ENCODE measurements at places on chromosomes 12 and 14. TPM values are rescaled to one million over a fixed set of nuclear protein-coding genes. Genes with fewer than 3 reads are reported as not detected.
A peak's percentile ranks its signal among the peaks of the same experiment; 100 is the strongest.

GRCh38 chr14:21219120-21219519 lies 50.1 kb downstream of the HNRNPC start:
- no peak for DNase-seq
- H3K27ac ChIP-seq = peak overlapping the region; percentile 38
- H3K4me1 ChIP-seq = peaks cover 18% of the 10 kb centered on the region

- DNase-seq = no peak
- peaks cover 21% of the 10 kb centered on the region for H3K36me3 ChIP-seq
- peak overlapping the region; percentile 95 for H3K27ac ChIP-seq
- peaks cover 100% of the 10 kb centered on the region for H3K4me1 ChIP-seq
- no peaks in the 10 kb centered on the region for H3K27me3 ChIP-seq
- H3K4me3 ChIP-seq = no peak overlapping the region
Observed at GRCh38 chr12:124392271-124392666, 97.4 kb downstream of the RFLNA start.

Gene MUCL1
- total RNA-seq = not detected

- H3K36me3 ChIP-seq = no peaks in the 10 kb centered on the region
- peak; percentile 37 for DNase-seq
- H3K4me3 ChIP-seq = no peak overlapping the region
- no peaks in the 10 kb centered on the region for H3K4me1 ChIP-seq
Observed at GRCh38 chr12:70695361-70696023, 58.3 kb upstream of the PTPRB start.

Gene KERA
- not detected for total RNA-seq

Measured in stomach (tissue), 19 donors.